ENCODE measurements at places on chromosomes 1 and 21. TPM values are rescaled to one million over a fixed set of nuclear protein-coding genes. Genes with fewer than 3 reads are reported as not detected.
A peak's percentile ranks its signal among the peaks of the same experiment; 100 is the strongest.

DNA sequence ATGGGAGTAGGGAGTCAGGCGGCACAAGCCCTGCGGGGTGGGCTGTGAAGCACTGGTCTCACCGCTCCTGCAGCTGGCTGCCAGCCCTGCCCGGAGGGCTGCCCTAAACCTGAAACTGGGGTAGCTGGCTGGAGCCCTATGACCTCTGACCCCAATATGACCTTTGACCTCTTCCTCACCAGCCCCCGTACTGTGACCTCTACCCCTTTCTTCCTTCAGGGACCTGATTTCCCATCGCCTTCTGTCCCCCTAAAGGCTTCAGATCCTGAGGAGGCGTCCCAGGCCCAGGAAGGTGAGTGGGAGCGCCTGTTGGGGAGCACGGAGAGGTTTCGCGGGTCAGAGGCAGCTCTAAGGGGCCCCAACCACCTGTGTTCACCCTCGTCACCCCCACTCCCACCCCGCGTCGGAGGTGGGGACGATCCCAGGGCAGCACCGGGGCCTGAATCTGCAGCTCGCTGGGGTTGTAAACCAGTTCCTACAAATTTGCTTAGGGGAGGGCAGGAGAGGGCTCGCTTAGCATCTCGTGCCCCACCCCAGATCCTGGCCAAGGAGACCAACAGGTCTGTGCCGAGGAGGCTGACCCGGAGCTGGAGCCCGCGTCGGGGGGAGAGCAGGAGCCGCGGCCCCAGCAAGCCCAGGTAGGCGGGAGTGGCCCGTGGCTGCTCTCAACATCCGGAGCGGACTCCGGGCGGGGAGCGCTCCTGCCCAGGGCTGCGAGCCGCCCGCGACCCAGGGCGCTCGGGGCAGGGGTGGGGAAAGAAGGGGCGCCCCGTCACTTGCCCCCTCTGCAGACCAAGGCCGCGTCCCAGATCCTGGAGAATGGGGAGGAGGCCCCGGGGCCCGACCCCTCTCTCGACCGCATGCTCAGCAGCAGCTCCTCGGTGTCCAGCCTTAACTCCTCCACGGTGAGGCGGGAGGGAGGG, 7.3 kb downstream of the SYTL1 start:
- no peak for DNase-seq

- DNase-seq = no peak
These were observed 30.9 kb downstream of the ATP1B1 start for GRCh38 chr1:169137357-169137756.

- DNase-seq = peak; percentile 81
These were observed 70.3 kb upstream of the SERBP1 start for GRCh38 chr1:67500413-67500959.

DNA sequence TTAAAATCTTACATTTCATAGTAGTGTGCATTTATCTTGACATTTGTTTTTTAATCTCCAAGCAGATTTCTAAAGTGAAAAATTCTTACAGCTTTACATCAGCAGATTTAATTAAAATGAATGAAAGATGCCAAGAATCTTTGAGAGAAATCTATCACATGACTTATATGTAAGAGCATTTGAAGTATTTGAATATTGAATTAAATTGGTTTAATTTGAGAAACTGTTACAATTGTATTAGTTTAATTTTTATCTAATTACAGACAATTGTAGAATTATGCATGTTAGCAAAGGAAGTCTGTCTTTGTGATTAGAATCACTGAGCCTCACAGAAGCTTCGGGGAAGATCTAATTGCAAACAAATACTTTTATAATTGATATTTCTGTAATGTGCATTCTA, 52.2 kb downstream of the ASB17 start:
- DNase-seq = no peak

- no peak for DNase-seq
These were observed 37.7 kb upstream of the IGSF5 start for GRCh38 chr21:39707316-39707715.

DNA sequence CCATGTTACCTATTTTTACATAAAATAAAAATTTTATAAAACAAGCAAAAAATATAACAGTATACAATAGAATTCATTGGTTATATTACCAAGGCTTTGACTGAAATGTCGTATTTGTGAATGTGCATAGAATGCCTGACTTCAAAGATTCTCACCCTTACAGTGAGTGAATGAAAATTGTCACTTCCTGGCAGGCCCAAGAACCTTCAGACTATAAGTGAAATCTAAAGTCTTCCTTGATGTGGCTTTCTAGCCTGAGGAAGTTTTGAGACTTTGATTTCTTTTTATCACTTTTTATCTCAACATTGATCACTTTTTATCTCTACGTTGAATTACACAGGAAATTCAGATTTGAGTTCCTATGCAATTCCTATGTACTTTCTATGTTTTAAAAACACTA, 104.7 kb upstream of the KIAA0040 start:
- DNase-seq = no peak

- DNase-seq = no peak
These were observed 23.5 kb upstream of the COL6A1 start for GRCh38 chr21:45957981-45958600.

- no peak for DNase-seq
These were observed 2.4 kb upstream of the CCT8 start for GRCh38 chr21:29075706-29076466.

DNA sequence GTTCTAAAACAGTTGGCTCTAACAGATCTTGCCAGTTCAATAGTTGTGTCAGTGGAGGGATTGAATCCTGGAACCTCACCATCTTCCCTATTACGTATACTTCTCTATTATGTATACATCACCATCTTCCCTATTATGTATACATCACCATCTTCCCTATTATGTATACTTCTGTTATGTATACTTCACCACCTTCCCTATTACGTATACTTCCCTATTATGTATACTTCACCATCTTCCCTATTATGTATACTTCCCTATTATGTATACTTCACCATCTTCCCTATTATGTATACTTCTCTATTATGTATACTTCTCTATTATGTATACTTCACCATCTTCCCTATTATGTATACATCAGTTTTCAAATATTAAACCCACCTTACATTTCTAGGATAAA, 34.4 kb upstream of the HP1BP3 start:
- DNase-seq = no peak

- no peak for DNase-seq
These were observed 103.1 kb upstream of the SLC2A1 start for GRCh38 chr1:43061757-43062156.

Gene A3GALT2
- total RNA-seq = not detected

Gene NUF2
- 2.3 TPM for total RNA-seq

Gene TOR1AIP1
- 57.3 TPM for total RNA-seq

Gene CAPZA1
- 131 TPM for total RNA-seq

Gene ZSWIM5
- total RNA-seq = 1.3 TPM

Gene XCL1
- total RNA-seq = not detected
